ENCODE measurements at places on chromosomes 1 and 21. TPM values are rescaled to one million over a fixed set of nuclear protein-coding genes. Genes with fewer than 3 reads are reported as not detected.

Gene CNR2
- total RNA-seq, result 0.02 TPM

Gene ZNF695
- 0.95 TPM for total RNA-seq

Gene LYPD8
- total RNA-seq, result not detected

Gene IFI44
- 27.6 TPM for total RNA-seq

Gene MARK1
- total RNA-seq, result not detected

Gene MAEL
- not detected for total RNA-seq

Gene PADI1
- total RNA-seq, result not detected

Gene FCRLB
- total RNA-seq, result not detected

Gene BTBD8
- total RNA-seq, result 1.0 TPM

Gene KRTAP21-2
- not detected for total RNA-seq

Gene OLIG2
- total RNA-seq, result not detected

Gene CLEC20A
- total RNA-seq, result not detected

Gene S100A7A
- not detected for total RNA-seq

Gene LCE1A
- total RNA-seq, result not detected

Gene GNAT2
- total RNA-seq, result 0.33 TPM

Gene TIE1
- total RNA-seq, result 0.23 TPM

Gene ABCA4
- total RNA-seq, result 0.12 TPM

Gene SPRR2B
- total RNA-seq, result not detected

Gene RUNX3
- 112 TPM for total RNA-seq

Gene KIF2C
- 82.7 TPM for total RNA-seq

Gene TMEM52
- 1.1 TPM for total RNA-seq

Gene SOX13
- total RNA-seq, result 0.17 TPM

Gene OR2L3
- total RNA-seq, result not detected

Gene PSRC1
- total RNA-seq, result 4.5 TPM
